ENCODE measurements at places on chromosomes 11 and 22.

GRCh38 chr11:36392196-36392595 is 96.1 kb downstream of the PRR5L start:
- DNase-seq: no peak

GRCh38 chr11:10387206-10388083 is 67.6 kb upstream of the AMPD3 start:
- no peak for DNase-seq

- no peak for DNase-seq
These were observed 4.9 kb downstream of the LMO1 start for GRCh38 chr11:8258784-8259183.

DNA sequence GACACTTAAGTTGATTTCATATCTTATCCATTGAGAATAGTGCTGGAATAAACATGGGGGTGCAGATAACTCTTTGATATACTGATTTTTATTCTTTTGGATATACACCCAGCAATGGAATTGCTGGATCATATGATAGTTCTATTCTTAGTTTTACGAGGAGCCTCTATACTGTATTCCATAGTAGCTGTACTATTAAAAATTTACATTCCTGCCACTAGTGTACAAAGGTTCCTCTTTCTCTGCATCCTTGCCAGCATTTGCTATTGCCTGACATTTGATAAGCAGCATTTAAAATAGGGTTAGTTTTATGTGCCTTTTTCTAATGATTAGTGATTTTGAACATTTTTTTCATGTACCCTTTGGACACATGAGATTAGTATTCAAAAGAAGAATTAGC is 554.2 kb downstream of the JRKL start:
- no peak for DNase-seq

GRCh38 chr11:134236834-134237556 is 12.5 kb downstream of the VPS26B start:
- DNase-seq: no peak

- DNase-seq: no peak
These were observed 22.3 kb downstream of the TMEM123 start for GRCh38 chr11:102430158-102430836.

DNA sequence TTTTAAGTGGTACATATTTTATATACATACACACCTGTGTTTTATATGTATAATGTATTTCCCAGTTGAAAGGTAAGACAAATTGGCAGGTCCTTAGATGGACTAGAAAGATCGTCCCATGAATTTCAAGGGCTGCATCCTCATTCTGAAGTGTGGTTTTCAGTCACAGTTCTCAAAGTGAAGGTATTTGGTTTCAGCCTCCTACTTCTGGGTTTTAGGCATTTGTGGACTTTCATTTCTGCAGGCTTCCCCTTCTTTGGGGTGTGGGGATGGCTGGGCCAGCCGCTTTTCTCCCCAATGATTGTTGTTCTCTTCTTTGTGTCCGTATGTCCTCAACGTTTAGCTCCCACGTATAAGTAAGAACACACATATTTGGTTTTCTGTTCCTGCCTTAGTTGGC is 10.0 kb downstream of the DCPS start:
- no peak for DNase-seq

DNA sequence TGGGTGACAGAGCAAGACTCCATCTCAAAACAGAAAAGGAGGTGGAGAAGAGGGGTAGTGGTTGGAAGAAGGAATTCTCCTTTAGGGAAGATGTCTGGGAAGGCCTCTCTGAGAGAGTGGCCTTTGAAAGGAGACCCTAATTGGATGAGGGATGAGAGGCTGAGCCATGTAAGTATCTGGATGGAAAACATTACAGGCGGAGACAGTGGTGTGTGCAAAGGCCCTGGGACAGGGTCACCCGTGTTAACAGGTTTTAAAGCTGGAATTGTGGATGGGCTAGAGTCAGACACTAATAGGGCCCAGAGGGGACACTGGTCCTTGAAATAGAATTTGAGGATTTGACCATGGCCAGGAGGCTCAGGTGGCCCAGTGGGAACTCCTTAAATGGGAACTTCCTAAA is 10.4 kb downstream of the SNAP29 start:
- no peak for DNase-seq

GRCh38 chr11:20483931-20484330 is 96.4 kb downstream of the PRMT3 start:
- no peak for DNase-seq

Measured in stimulated activated CD8-positive, alpha-beta memory T cell treated with anti-CD3 and anti-CD28 coated beads, Interleukin-2, amount 100 ng/mL, for 1 hour (primary cell).